ENCODE measurements at places on chromosomes 3 and 15.
A peak's percentile ranks its signal among the peaks of the same experiment; 100 is the strongest.

DNA sequence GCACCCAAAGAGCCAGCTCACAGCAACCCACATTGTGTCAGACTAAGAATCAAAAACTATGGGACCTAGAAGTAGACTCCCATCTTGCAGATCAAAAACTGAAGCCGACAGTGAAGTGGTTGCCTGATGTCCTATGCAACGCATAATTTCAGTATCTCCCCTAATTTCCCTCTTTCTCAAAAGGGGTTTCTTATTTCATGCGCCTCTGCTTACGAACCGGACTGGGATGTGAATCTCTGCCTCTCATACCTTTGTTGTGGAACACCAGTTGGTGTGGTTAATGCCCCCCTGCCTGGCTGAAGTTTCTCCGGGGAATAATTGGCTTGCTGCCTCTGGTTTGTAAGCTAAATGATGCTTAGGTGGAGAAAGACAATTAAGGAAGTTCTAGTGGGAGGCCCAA is 514 bp upstream of the FAM174B start:
- DNase-seq: no peak

- peak; percentile 56 for DNase-seq
Observed at GRCh38 chr3:131174752-131175151, 148.1 kb downstream of the NEK11 start.

DNA sequence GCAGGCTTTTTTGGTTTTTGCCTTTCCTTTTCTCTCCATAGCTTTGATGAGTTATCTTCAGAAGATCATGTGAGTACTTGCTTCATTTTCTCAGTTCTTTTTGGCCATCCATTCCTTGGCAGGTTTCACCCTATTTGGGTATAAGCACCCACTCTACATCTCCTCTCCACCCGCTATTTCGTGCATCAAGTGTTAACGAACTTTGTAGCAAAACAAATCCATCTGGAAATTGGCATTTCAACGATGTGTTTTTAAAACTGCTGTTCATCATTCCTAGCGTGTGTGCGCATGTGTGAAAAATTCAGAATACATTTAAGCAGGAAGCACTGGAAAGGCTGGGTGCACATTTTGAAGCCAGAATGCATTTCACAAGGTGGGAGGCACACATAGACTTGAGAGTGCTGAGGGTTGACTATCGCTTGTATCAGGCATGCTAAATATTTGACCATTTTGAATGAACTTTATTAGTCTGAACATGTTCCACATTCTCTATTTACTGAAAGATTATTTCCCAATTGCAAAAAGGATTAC is 89.7 kb upstream of the FHIT start:
- DNase-seq: no peak

DNA sequence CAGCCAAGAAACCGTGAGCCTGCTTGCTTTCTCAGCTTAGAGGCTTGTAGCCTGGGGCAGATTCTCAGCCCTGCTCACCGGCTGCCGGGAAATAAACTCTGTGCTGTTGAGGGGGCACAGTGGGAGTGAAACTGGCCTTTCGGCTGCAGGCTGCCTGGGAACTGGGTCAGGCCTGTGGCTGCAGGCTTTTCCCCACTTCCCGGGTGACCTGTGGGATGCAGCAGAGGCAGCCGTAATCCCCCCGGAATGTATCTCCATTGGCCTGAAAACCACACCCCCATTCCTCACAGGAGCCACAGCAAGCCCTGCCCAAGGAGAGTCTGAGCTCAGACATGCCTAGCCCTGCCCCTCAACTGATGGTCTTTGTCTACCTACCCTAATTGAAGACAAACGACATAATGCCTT is 110.9 kb downstream of the STXBP5L start:
- DNase-seq: no peak

DNA sequence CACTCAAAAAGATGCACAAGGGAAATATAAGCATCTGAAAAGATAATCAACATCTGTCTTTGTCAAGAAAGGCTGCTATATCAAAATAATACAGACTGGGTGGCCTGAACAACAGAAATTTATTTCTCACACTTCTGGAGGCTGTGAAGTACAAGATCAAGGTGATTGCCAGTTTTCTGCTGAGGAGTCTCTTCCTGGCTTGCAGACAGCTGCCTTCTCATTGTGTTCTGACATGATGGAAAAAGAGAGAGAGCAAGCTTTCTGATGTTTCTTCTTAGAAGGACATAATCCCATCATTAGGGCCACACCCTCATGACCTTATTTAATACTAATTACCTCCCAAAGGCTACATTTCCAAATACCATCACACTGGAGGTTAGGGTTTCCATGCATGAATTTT is 1573.3 kb downstream of the SI start:
- DNase-seq: no peak

DNA sequence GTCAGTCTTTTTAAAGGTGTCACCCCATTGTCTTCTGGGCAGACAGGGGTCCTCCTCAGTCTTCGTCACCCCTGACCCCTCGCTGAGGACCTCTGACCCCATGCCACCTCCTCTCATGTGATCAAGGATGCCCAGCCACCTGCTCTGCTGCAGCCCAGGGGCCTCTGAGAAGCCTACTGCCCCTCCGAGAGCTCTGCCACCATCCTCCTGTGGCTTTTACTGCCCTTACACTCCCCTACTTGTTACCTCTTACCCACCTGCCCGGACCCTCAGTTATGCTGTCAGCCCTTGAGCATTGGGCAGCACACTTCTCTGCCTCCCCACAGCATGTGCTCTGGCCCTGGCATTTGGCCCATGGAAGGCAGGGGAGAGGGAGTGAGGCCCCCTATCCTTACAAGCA is 123.2 kb downstream of the LRRK1 start:
- DNase-seq: no peak

- no peak for DNase-seq
Observed at GRCh38 chr3:100899440-100900091, 93.7 kb downstream of the ABI3BP start.

DNA sequence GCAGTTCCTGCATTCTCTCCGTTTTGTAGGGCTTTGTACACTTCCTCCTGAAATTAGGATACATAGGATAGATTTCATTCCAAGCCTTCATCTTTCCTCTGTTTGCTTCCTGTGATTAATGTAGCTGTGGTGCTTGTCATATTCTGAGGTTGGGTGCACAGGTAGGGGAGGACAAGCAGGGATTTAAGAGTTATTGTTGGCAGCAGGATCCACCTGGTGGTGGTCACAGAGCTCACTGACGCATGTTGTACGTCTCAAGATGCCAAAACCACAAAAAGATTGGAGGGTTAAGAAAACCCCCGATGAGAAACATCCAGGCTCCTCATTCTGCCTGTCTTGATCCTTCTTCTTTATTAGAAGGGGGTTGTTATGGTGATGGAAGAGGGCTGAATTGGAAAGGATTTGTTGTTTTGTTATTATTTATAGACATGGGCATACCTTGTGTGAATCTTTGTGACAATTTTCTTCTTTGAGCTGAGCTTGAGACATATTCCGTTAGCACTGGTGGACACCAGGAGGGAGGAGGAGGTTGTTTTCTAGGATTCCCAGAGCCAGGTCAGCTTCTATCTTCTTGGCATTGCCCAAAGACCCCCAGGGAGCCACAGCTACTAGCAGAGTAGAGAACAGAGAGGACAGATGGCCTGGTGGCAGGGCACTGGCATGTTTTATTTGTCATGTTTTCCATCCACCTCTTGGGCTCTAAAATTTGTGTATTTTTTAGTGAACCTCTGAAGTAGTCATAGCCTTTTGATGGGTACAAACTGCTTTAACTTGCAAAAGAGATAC is 57.7 kb upstream of the LARS2 start:
- no peak for DNase-seq

- no peak for DNase-seq
Observed at GRCh38 chr3:79885407-79885806, 117.6 kb upstream of the ROBO1 start.

- no peak for DNase-seq
Observed at GRCh38 chr15:71373917-71374316, 258.6 kb downstream of the THSD4 start.

DNA sequence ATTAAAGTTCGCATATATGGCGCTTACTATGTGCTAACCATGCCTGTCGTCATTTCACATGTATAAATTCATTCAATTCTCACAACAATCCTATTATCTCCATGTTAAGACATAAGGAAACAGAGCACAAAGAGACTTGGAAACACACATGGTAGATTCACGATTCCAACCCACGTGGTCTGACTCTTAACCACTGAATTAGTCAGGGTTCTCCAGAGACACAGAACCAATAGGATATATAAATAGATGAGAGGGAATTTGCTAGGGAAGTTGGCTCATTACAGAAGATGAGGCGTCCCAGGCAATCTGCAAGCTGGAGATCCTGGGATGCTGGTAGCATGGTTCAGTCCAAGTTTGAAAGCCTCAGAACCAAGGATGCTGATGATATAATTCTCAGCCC is 765.3 kb downstream of the TBL1XR1 start:
- DNase-seq: no peak

- DNase-seq: no peak
Observed at GRCh38 chr3:192953926-192954325, 36.3 kb upstream of the MB21D2 start.
